ENCODE measurements at places on chromosomes 4 and X.

DNA sequence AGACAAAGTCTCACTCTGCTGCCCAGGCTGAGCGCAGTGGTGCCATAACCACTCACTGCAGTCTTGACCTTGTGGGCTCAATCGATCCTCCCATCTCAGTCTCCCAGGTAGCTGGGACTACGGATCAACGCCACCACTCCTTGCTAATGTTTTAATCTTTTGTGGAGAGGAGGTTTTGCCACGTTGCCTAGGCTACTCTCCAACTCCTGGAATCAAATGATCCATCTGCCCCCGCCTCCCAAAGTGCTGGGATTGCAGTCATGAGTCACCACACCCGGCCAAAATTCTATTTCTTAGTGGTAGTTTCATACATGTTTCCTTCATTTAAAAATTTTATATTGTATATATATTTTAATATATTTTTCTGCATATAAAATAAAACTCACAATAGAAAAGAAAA is 125.8 kb upstream of the CLNK start:
- DNase-seq = no peak

DNA sequence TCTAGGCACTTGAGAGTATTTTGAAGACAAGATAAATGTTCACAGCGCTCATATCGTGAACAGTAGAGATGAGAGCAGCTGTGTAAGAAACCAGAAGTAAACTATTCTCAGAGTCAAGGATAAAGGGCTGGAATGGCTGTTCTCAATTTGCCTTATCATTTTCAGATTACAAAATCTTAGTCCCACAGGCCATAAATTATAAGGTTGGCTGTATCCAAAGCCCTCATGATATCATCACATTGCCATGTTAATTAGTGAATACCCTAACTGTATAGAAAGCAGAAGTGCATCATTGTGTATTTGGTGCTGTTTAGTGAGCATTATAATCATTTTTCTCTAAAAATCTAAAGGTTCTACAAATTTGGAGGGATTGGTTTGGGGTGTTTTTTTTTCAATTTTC is 168.9 kb upstream of the EDNRA start:
- DNase-seq = no peak

GRCh38 chr4:55075823-55076716 is 49.3 kb downstream of the KDR start:
- DNase-seq = peak; percentile 38

DNA sequence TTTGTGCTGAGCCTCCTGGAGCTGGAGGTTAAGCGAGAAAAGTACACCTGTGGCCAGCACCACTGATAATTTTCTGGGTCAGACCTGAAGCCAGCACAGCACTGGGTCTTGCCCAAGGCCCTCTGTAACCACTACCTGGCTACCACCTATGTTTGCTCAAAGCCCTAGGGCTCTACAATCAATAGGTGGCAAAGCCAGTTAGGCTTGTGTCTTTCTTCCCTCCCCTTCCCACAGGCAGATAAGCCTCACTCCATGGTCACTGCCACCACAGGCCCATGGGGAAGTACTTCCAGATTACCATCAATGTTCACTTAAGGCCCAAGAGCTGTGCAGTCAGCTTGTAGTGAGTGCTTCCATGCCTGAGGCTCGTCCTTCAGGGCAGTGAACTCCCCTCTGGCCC is 35.2 kb upstream of the ARMCX4 start:
- no peak for DNase-seq

DNA sequence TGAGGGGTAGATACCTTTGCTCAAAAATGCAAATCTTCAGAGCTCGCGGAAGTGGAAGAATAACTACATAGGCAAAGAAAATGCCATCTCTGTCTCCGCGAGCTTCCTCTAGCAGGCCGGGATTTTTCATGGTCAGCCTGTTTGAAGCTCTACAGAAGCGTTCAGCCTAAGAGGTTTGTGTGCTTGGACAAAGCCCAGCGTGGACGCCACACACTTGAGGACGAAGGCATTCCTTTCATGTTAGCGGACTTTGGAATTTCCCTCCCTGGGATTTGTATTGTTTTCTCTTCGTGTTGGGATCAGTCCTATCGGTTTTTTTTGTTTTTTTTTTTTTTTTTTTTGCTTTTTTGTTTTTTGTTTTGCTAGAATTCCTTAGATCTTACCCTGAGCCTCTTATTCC is 53.7 kb downstream of the SMIM31 start:
- DNase-seq = no peak

Data from fibroblast of pulmonary artery (primary cell).